COR-L47 (cell line): ENCODE measurements at places on chromosomes 5 and 9.

DNA sequence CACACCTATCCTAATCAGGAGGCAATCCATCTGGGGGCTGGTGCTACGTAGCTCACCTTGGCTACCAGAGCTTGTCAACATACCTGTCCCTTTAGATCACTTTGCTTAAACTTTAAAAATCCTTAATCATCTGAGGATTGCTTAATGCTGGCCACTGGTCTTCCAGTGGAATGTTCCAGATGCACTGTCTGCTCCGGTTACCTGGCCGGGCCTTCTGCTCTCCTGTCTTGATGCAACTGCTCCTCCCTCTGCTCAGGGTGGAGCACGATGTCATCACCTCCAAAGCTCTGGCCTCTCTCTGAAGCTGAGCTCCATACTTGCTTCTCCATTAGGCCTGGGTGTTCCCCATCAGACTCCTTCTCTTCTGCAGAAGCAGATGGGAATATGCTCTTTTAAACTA is 106.5 kb upstream of the OTULINL start:
- DNase-seq, result no peak

GRCh38 chr5:149559706-149560105 is 8.5 kb upstream of the CSNK1A1 start:
- DNase-seq, result no peak

DNA sequence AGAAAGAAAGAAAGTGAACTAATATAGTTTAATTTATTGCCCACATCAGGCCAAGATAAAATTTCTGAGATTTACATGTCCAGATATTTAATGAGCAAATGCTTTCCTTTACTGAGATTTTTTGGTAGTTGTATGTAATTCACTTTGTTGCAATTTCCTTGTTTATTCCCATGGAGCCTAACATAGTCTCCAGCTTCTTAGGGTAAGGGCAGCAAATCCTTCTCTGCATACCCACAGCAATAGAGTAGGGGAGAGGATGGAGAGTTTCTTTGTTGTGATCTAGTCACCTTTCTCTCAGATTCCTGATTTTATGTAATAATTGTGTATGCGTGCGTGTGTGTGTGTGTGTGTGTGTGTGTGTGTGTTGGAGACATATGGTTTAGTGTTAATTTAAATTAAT is 51.6 kb upstream of the DPYSL3 start:
- DNase-seq, result no peak

DNA sequence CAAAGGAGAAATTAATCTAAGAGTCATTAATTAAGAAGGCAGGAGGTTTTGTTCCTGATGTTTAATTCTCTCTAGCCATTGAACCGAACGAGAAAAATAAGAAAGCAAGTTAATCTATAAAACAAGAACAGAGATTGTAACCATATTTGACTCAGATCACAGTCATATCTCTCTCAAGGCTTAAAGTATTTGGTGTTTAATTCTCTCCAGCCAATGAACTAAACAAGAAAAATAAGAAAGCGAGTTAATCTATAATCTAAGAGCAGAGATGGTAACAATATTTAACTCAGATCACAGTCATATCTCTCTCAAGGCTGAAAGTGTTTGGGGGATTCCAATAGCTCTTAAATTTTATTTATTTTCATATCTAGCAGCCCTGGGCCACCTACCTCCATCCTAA is 74.4 kb upstream of the SHISAL2B start:
- DNase-seq, result no peak

GRCh38 chr9:134418354-134418753 is 92.1 kb downstream of the RXRA start:
- no peak for DNase-seq

GRCh38 chr5:117623042-117623805 is 1048.6 kb upstream of the SEMA6A start:
- peak; percentile 9 for DNase-seq

DNA sequence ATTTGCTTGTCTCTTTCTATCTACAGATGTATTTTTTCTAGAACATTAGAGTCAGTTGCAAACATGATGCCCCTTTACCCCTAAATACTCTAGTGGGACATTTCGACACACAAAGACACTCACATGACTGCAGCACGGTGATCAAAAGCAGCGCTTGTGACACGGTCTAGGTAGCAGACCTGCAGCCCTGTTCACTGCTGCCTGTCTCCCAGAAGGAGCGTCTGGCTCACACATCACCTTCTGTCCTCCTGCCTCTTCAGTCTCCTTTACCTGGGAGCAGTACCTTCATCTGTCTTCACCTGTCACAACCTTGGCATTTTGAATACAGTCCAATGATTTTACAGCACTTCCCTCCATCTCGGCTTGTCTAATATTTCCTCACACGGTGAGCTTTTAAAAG is 51.9 kb upstream of the SH3PXD2B start:
- DNase-seq, result no peak

GRCh38 chr5:76736679-76737556 is 21.0 kb downstream of the F2R start:
- DNase-seq, result no peak

GRCh38 chr9:652914-653313 is 188.6 kb upstream of the DMRT1 start:
- DNase-seq, result no peak

GRCh38 chr9:135108831-135109510 is 21.5 kb downstream of the OLFM1 start:
- DNase-seq, result no peak

GRCh38 chr9:13941714-13942113 is 372.2 kb downstream of the NFIB start:
- no peak for DNase-seq

GRCh38 chr5:61620699-61621182 is 288.7 kb downstream of the ZSWIM6 start:
- DNase-seq, result peak; percentile 31

GRCh38 chr9:92714787-92715487 is 45.0 kb upstream of the IPPK start:
- no peak for DNase-seq

GRCh38 chr9:14344053-14344524 is 30.1 kb upstream of the NFIB start:
- peak; percentile 92 for DNase-seq

DNA sequence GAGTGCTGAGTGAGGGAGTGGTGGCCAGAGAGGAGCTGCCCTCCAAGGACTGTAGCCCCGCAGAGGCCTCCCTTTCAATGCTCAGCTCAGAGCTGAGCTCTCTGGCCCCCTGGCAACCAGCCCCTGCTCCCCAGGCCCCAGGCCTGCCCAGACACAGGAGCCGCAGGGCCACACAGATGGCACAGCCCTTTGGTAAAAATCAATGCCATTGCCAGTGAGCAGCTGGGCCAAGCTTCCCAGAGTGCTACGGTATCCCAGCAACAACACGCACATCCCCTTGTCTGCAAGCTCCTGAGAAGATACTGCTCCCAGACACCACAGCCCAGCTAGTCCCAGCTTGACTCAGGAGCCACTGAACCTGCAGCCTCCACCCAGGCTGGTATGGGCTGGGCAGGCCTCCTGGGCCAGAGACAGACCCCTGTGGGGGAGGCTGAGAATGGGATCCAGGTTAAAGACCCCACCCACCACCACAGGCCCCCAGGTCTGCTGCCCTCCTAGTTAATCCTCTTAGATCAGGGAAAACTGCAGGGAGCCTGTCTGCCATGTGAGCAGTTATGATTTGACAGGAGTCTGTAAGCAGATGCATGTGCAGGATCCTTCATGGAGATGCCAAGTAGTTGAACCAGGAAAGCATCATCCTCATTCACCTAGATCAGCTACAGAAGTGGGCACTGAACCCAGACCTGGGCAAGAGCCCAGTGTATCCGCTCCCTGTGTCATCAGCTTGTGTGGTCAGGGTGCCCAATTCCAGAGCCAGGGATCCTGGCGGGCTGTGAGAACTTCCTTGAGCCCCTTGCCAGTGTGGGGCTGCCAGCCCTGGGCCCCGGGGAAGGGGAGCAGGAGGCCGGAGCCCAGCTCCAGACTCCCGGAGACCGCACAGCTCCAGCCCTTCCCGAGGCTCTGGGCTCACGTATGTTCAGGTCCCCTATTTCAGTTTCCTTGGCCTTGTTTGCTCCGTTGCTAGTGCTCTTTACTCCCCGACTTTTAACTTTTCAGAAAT is 26.7 kb upstream of the ADAMTS2 start:
- DNase-seq, result no peak

GRCh38 chr5:115360046-115360685 is 63.7 kb upstream of the CCDC112 start:
- DNase-seq, result no peak

GRCh38 chr5:7983433-7983832 is 114.5 kb downstream of the MTRR start:
- no peak for DNase-seq

DNA sequence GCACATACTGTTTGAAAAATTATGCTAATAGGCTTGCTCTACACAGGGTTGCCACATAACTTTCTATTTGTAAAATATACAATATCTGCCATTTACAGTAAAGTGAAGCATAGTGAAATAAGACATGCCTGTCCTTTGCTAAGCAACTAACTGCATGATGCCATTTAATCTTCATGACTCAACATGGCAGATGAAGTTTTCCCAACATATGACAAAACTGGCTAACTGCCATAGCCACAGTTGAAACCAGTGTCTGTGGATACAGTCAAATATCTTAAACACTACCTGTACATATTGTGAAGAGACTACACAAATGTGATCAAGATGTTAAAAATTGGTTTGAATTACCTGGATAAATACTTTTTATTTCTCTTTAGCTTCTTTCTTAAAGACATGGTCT is 3.1 kb upstream of the DMAC1 start:
- no peak for DNase-seq

GRCh38 chr5:151772029-151772845 is 483 bp downstream of the G3BP1 start:
- no peak for DNase-seq

- DNase-seq, result no peak
Measured at GRCh38 chr9:84471816-84472215, 131.3 kb upstream of the SLC28A3 start.

DNA sequence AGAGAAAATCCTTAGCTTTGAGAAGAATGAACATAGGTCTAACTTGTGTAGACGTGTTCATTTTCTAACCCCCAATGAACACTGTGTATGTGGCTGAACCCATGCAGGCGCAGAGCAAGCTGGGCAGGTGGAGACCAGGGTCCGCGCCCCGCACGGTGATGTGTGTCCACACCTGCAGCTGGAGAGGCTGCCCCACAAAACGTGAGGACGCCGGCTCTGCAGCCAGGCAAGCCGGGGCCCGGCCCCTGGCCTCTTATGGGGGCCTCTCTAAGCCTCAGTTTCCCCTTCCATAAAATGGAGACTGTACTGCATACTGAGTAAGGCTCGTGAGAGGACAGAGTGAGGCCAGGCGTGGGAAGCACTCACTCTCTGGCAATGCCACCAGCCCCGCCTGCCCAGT is 124.7 kb upstream of the RAPGEF1 start:
- DNase-seq, result no peak

DNA sequence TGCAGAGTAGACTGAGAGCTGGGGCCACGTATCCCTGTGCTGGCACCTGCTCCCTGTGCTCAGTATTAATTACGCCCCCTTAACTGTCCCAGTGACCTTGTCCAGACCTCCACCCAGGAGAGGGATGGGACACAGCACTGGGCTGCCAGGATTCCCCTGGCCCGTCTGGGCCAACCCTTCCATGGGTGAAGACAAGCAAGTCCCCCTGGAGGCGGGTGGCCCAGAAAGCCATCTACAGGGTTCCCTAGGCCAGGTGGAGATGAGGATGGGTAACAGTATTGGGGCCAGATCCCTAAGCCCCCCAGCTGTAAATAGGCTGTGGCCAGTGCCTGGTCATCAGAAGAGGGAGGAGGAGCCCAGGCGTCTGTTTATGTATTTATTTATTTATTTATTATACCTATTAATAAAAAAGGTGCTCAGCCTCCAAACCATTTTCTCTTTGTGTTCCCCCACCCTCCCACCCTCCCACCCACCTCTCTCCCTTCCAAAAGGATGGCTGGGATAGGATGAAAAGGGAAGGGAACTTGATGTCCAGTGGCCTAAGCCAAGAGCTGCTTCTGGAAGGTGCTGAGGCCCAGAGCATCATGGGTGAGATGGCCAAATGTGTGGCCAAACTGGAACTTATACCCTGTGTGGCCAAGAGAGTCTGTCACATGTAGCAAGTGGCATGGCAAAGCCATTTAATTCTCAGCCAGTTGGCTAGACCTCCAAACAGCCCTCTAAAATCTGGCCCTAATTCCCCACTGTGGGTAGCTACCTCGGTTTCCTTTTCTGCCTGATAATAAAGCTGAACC is 43.4 kb upstream of the TESK1 start:
- DNase-seq, result no peak

DNA sequence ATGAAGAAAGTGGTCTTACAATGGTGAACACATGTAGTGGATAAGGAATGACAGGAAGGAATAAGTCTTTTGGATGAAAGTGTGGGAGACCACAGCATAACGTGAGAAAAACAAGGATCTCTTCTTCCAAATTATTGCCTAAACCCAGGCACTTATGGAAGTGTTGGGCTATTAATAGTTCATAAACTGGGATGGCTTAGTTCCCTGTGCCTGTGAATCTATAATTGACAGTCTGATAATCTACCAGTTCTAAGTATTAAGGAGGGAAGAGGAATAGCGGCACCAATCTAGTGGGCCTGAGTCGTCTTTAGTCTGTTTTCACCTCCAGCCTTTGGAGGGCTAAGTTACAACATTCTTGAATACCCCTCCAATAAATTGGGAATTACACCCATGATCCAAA is 39.2 kb upstream of the LRRTM2 start:
- DNase-seq, result no peak

- no peak for DNase-seq
Measured at GRCh38 chr9:68983008-68983411, 30.9 kb downstream of the PRKACG start.

GRCh38 chr9:5483306-5483705 is 27.0 kb upstream of the PDCD1LG2 start:
- no peak for DNase-seq

GRCh38 chr5:149207831-149208230 is 63.8 kb upstream of the AFAP1L1 start:
- DNase-seq, result no peak

GRCh38 chr9:93697352-93698139 is 121.2 kb downstream of the PHF2 start:
- peak; percentile 88 for DNase-seq

DNA sequence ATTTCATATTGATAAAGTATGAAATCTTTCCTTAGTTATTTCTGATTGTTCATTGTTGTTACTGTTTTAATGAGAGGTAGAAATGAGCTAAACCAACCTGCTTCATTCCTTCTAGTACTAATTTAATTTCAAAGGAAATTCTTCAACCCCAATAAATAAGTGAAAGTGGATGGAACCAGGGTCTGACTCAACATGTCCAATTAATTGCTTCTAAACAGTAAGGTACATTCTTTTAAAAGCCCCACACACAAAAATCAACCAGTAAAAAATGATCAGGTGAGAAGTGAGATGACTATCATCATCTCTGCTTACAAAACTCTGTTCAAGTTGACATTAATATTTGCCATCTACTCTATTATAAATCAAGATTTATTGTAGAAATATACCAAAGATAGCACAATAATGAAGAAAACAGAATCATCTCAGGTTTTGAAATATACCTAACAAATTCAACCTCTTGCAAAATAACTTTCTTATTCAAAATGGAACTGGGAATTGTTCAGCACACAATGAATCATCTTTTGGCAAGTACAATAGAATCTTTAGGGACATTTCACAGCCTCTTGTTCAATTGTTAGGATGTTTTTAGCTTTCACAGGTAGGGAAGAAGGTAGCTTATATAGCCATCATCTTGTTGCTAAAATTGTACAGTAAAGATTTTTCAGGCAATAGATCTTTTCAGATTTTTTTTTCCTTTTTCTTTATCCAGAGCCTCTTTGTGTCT is 114.5 kb downstream of the RPS23 start:
- no peak for DNase-seq

GRCh38 chr5:114325541-114325940 is 36.3 kb upstream of the KCNN2 start:
- no peak for DNase-seq
